ENCODE measurements at places on chromosomes 1 and 21. TPM values are rescaled to one million over a fixed set of nuclear protein-coding genes. Genes with fewer than 3 reads are reported as not detected.

Gene CDCA8
- total RNA-seq, result 54.7 TPM

Gene LCE2B
- total RNA-seq, result not detected

Gene SLAMF8
- 0.60 TPM for total RNA-seq

Gene PTBP2
- 16.5 TPM for total RNA-seq

Gene NTRK1
- total RNA-seq, result 2.2 TPM

Gene SH2D2A
- total RNA-seq, result 75.8 TPM

Gene NPL
- 2.5 TPM for total RNA-seq

Gene NEXN
- total RNA-seq, result 2.0 TPM

Gene ADORA3
- total RNA-seq, result 0.10 TPM

Gene RNPC3
- total RNA-seq, result 34.3 TPM

Gene SPRR2E
- total RNA-seq, result not detected

Gene MTR
- total RNA-seq, result 46.1 TPM

Gene ADIPOR1
- total RNA-seq, result 57.0 TPM

Gene ARMH1
- 128 TPM for total RNA-seq

Gene BEND5
- total RNA-seq, result 4.0 TPM

Measured in activated naive CD4-positive, alpha-beta T cell treated with anti-CD3 and anti-CD28 coated beads, Interleukin-2, amount 10 ng/mL, durations not matched to agents 5 hours and 36 hours (primary cell).